Ovary (tissue), 10 donors: ENCODE measurements at places on chromosomes 6 and 20.

GRCh38 chr6:168537540-168537884, 96.5 kb downstream of the SMOC2 start:
- peaks cover 13% of the 10 kb centered on the region for H3K4me1 ChIP-seq
- no peaks in the 10 kb centered on the region for H3K27me3 ChIP-seq
- no peaks in the 10 kb centered on the region for H3K36me3 ChIP-seq
- H3K27ac ChIP-seq, result no peak overlapping the region
- H3K4me3 ChIP-seq, result no peak overlapping the region

GRCh38 chr20:29873946-29874345, 1383.5 kb upstream of the DEFB115 start:
- no peak overlapping the region for H3K4me3 ChIP-seq
- H3K27me3 ChIP-seq, result no peaks in the 10 kb centered on the region
- no peak for DNase-seq
- no peaks in the 10 kb centered on the region for H3K4me1 ChIP-seq
- H3K27ac ChIP-seq, result no peak overlapping the region

DNA sequence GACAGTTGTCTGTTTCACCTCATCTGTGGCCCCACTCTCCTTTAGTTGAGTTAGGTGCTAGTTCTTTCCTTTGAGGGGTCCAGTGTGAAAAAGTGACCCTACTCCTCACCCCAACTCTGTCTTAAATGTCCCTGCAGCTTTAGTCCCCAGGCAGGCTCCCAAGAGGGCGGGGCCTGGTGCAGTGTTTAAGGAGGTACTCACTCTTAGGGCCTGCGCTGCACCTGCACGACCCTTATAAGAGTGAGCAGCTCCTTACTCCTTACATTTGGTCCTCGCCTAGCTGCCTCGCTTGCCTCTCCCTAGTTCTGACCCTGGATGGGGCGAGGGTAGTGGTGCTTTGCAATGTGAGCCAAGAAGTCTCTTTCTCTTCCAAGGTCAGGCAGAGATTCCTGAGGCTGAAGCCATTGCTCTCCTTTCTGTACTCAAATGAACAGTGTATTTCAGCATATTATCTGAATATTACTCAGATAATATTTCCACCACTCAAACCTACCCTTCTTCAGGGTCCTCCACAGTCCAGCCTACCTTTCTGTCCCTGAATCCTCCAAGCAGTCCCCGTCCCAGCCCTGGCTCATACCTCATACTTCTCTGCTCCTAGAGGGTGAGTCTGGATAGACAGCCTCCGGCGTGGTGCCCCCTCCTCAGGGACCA, 11.9 kb upstream of the VEGFA start:
- no peaks in the 10 kb centered on the region for H3K36me3 ChIP-seq
- no peak overlapping the region for H3K4me3 ChIP-seq
- H3K4me1 ChIP-seq, result peaks cover 2% of the 10 kb centered on the region
- no peak overlapping the region for H3K27ac ChIP-seq
- H3K27me3 ChIP-seq, result no peaks in the 10 kb centered on the region

- no peaks in the 10 kb centered on the region for H3K36me3 ChIP-seq
- no peaks in the 10 kb centered on the region for H3K27me3 ChIP-seq
- H3K27ac ChIP-seq, result no peak overlapping the region
- H3K4me1 ChIP-seq, result no peaks in the 10 kb centered on the region
These were observed 10.7 kb downstream of the ZBTB24 start for GRCh38 chr6:109472132-109472995.

DNA sequence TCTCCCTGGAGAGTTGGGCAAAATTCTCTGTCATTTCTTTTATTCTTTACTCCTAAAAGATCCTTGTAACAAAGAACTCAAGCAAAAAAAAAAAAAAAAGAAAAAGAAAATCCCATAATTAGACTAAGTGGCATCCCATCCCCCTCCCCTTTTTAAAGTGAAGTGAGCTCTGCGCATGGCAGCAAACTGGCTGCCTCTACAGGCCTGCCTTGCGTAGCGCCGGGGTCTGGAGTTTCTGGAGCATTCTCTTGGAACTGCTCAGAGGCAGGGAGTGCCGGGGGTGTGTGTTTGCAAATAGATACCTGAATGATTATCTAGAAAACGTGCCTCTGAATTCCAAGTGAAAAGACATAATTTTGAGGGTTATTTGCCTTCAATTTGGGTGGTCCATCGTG, 48.1 kb downstream of the FOXC1 start:
- no peak overlapping the region for H3K27ac ChIP-seq
- no peaks in the 10 kb centered on the region for H3K27me3 ChIP-seq
- no peak for DNase-seq
- H3K36me3 ChIP-seq, result no peaks in the 10 kb centered on the region
- no peak overlapping the region for H3K4me3 ChIP-seq
- H3K4me1 ChIP-seq, result peaks cover 2% of the 10 kb centered on the region

DNA sequence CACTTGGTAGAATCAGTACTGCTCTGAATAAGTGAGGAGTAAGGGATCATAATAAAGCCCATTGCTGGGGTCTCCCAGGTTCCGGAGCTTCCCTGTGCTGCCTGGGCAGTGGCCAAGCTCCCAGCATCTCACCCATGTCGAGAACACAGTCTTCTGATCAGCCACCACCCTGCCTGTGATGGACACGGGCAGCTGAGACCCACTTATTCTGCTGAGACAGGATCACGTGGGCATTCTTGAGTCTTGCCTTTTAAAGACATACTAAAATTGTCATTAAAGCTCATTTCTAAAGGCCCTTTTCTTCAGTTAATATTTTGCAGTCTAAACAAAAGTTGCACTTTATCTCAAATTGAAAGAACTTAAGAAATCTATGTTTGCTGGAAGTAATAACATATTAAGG, 42.7 kb upstream of the SLC22A2 start:
- H3K4me3 ChIP-seq, result no peak overlapping the region
- DNase-seq, result no peak
- no peaks in the 10 kb centered on the region for H3K4me1 ChIP-seq
- H3K27ac ChIP-seq, result peak overlapping the region; percentile 21
- H3K27me3 ChIP-seq, result no peaks in the 10 kb centered on the region

DNA sequence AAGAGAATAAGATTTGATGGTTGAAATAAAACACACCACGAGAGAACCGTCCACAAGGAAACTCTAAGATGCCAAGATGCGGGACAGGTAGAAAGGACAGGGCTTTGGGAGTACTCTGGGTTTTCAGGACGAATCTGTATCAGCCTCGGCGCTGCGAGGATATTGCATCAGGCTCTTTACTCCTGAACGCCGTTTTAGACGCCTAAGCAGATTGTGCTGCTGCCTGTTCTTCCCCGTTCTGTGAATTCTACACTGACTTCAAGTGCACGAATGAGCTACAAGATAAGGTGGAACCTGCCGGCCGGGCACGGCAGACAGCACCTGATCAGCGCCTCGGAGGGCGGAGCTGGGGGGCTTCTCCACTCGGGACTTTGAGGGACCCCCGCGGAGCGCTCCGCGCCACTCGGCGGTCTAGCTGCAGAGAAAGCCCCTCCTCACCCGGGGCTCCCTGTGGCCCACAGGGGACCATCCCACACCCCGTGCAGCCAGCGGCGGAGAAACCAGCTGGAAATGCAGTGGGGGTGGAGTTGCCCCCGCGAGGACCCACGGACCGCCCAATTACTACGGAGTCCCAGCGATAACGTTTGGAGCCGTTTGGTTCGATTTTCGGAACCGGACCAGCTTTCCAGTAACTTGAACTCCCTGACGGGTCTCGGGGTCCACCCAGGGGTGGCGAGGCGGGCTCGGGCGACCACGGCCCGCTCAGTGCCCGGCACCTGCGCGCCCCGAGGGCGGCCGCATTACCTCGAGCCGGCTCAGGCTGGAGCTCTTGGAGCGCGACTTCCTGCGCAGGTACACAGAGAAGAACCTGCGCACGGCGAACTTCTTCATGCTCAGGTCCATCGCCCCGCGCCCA, 646 bp downstream of the RPS6KA2 start:
- no peaks in the 10 kb centered on the region for H3K27me3 ChIP-seq
- no peaks in the 10 kb centered on the region for H3K36me3 ChIP-seq
- peaks cover 11% of the 10 kb centered on the region for H3K4me1 ChIP-seq
- peak overlapping the region; percentile 56 for H3K4me3 ChIP-seq
- DNase-seq, result peak; percentile 67
- H3K27ac ChIP-seq, result peak overlapping the region; percentile 49

DNA sequence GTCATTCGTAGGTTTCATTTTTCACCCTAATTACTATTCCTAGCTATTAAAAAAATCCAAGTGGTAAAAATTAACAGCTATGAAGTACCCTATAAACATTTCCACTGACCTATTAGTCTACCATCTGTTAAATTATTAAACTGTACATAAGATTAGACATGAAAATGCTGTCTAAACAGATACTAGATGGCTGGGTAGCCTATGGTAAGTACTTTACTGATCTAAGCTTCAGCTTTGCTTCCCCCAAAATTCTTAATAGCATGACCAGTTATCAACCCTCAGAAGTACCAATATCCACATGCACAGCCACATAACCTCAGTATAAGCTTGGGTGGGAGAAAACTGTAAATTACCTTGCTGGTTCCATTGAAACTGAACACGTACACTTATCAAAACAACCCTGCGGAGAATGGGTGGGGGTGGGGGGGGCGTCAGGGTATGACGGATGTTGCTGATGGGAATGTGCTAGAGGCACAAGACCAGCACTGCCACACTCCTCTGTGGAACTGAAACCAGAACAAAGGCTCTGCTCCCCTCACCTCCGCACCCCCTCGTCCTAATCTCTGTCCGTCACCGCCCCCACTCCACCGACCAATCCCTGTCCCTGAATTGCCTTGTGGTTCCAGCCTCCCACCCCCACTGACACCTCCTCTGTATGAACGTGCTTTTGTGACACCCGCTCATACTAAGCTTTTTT, 45.3 kb downstream of the B4GALT5 start:
- no peaks in the 10 kb centered on the region for H3K27me3 ChIP-seq
- no peak overlapping the region for H3K4me3 ChIP-seq
- DNase-seq, result no peak
- no peaks in the 10 kb centered on the region for H3K36me3 ChIP-seq
- H3K4me1 ChIP-seq, result peaks cover 5% of the 10 kb centered on the region

DNA sequence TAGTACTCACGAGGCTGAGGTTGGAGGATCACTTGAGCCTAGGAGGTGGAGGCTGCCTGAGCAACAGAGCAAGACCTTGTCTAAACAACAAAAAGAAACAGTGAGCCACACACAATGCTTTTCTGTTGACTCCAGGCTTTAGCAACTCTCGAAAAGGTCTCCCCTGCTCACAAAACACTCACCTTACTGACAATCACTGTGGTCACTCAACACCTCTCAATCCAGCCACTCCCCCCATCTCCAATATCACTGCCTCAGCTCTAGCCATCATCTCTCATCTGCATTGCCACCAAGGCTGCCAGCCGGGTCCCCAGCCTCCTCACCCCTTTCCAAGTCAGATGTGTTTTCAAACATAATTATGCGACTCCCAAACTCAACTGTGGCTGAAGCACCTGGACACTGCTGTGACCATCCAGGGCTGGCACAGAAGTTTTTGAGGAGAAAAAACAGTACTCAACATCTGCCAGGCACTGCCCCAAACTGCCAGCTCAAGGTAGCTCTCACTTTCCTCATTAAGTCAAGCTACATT, 218.0 kb upstream of the ARID1B start:
- no peaks in the 10 kb centered on the region for H3K4me1 ChIP-seq
- H3K36me3 ChIP-seq, result no peaks in the 10 kb centered on the region
- no peak overlapping the region for H3K27ac ChIP-seq
- no peak overlapping the region for H3K4me3 ChIP-seq
- no peak for DNase-seq

DNA sequence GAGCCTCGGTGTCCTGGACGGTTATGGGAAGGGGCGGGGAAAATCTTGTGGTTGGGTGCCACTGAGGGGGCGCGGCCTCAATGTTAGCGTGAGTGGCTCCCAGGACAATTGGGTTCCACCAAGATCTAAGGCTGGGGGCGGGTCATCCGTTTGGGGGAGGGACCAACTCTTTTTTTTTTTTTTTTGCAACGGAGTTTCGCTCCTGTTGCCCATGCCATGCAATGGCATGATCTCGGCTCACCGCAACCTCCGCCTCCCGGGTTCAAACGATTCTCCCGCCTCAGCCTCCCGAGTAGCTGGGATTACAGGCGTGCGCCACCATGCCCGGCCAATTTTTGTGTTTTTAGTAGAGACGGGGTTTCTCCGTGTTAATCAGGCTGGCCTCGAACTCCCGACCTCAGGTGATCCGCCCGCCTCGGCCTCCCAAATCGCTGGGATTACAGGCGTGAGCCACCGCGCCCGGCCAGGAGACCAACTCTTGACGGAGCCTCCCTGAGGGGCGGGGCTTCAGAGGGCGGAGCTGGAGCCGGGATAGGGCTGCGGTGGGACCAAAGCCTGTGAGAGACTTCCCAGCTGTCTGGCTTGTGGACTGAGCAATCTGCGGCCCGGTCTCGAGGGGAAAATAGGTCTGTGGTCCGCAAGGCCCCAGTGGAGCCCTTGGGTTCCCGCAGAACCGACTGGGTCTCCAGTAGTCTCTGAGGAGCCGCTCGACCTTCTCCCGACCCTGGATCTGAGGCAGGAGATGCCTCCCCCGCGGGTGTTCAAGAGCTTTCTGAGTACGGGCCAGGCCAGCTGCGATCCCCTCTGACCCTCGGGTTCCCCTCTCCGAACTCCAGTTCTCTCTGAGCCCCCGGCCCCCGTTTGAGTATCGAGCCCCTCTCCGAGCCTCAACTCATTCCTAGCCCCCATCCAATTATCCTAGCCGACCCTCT, 1.1 kb downstream of the SPAG4 start:
- H3K27ac ChIP-seq, result peak overlapping the region; percentile 73
- no peaks in the 10 kb centered on the region for H3K27me3 ChIP-seq
- peaks cover 1% of the 10 kb centered on the region for H3K4me1 ChIP-seq
- H3K36me3 ChIP-seq, result no peaks in the 10 kb centered on the region
- peak; percentile 98 for DNase-seq
- peak overlapping the region; percentile 35 for H3K4me3 ChIP-seq

DNA sequence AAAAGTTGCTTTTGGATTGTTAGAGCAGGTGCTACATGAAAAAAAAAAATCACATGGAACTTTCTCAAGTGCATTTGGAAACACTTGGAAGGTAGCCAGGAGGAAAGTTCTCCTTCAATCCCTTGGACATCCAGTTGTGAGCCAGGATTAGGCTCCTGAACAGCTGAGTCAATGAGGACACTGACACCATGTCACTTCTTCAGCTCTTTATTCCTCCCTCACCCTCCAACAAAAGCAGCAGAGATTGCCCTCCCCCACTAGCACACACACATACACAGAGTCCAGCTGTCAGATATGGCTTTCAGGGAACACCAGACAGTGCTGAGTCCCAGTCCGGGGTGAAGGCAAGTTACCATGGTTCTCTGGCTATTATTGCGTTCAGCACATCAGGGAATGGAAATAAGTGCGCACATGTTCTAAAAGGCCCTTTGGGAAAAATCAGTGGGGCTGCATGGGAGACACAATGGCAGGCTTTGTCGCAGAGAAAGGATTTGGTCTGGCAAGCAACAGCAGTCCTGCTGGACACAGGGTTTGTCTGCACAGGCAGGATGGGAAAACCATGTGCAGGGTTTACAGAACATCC, 124.7 kb upstream of the MARCKS start:
- no peaks in the 10 kb centered on the region for H3K27me3 ChIP-seq
- DNase-seq, result peak; percentile 22
- no peak overlapping the region for H3K27ac ChIP-seq
- H3K36me3 ChIP-seq, result no peaks in the 10 kb centered on the region
- H3K4me3 ChIP-seq, result no peak overlapping the region

GRCh38 chr6:81484251-81484650, 268.2 kb downstream of the TENT5A start:
- H3K4me3 ChIP-seq, result no peak overlapping the region
- DNase-seq, result no peak
- no peaks in the 10 kb centered on the region for H3K36me3 ChIP-seq
- H3K27me3 ChIP-seq, result no peaks in the 10 kb centered on the region

- no peak overlapping the region for H3K27ac ChIP-seq
- H3K27me3 ChIP-seq, result no peaks in the 10 kb centered on the region
- no peak overlapping the region for H3K4me3 ChIP-seq
- H3K4me1 ChIP-seq, result no peaks in the 10 kb centered on the region
These were observed 21.0 kb downstream of the SLC13A3 start for GRCh38 chr20:46630306-46630705.
